Left hindlimb (tissue), 1 donor: ENCODE measurements at places on chromosomes 7 and 10.

GRCh38 chr10:133009218-133009950 is 67.0 kb upstream of the CFAP46 start:
- no peak for DNase-seq

- DNase-seq = no peak
Measured at GRCh38 chr10:2791774-2792443, 275.4 kb upstream of the PFKP start.

DNA sequence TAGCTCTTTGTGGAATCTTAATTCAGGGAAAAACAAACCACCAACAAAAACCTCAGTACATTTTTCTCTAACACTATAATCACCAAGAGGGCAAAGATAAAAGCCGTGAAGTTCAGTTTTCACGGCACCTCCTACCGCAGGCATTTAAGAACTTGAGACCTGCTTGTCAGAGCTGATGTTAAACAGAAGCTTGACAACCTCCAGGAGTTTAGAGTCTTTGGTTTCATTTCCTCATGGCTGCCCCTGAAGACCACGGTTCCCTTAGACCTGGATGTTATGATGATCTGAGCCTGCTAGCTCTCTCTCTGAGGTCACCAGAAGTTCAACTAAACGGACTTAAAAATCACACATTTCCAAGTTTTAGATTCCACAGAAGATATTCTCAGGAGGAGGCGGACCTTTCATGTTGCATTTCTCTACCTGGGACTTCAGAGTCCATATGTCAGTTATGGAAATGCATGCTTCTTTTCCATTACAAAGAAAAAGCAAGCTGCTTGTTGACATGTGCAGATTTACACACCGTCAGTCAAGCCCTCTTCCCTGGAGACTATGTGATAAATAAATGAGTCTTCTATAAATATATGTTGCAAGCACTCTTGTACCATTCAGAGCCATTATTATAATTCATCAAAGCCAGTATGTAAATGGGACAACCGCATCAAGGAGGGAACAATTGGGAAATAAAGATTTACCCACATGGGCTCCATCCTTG is 258.0 kb downstream of the GFRA1 start:
- DNase-seq = no peak

GRCh38 chr7:154911862-154912455 is 91.0 kb downstream of the PAXIP1 start:
- no peak for DNase-seq

DNA sequence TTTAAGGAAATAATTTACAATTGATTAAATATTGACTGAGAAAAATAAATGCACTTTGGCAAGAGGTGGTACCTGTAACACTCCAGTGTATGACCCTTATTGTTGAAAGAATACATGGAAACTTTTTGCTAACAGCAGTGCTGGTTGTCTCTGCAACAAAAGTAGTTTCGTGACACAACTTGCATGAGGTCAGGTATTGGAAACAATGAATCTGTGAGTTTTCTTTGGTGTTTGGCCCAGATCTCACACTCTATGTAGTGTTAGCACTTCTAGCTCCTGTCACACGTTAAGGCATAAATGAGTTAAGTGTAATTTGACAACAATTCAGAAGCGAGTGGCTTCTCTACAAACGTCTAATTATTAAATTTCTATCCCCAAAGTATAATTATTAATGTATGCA is 137.7 kb upstream of the MDFIC start:
- no peak for DNase-seq
